ENCODE measurements at places on chromosomes 4 and X. TPM values are rescaled to one million over a fixed set of nuclear protein-coding genes. Genes with fewer than 3 reads are reported as not detected.

MAGEB1 gene
- not detected for total RNA-seq

CLDN34 gene
- 0.98 TPM for total RNA-seq

DNA sequence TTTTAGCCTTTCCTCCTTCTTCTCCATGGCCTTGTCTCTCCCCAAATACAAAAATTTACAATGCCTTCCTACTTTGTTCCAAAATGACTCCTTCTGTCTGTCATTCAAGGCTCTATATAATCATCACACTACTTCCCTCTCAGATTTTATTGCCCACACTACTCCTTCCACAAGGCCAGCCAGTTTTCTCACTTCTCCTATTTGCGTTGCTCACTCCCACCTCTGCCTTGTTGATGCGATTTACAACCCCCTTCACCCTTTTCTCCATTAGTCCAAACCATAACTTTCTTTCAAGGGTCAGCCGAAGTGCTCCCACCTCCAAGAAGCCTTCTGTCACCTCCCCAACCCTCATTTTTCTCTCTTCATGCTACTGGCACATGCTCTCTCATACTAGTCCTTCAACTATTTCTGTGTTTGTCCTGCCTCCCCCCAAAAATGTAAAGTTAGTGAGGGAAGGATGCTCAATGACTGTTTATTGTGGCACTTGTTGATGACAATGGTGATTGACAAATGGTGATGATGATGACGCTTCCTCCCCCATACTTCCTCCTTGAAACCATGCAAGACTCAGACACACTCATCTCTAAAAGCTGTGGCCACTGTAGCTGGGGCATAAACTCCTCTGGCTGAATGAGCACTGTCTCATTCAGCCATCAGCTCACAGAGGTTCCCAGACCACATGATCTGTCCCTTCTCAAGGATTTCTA is 2.7 kb upstream of the XKRX start:
- no peak for DNase-seq

DNA sequence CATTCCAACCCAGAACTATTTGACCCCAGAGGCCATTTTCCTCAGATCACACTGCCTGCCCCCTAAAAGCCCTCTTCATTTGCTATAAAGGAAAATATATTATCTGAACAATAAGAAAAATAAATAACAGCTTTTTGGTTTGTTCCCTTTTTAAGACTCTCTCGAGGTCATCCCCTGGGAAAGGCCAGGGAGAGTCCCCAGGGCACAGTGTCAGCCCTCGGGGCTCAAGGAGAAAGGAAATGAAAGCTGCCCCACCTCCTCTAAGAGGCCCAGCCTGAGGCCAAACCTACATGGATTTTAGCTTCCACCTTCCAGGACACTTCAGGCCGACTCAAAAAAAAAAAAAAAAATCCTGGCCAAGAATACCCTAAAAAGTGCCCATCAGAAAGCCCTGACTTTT is 97.6 kb downstream of the SH3KBP1 start:
- DNase-seq = no peak

GRCh38 chrX:121165930-121166359 is 118.5 kb downstream of the GLUD2 start:
- no peak for DNase-seq

- no peak for DNase-seq
Observed at GRCh38 chrX:151004085-151004484, 20.9 kb downstream of the HMGB3 start.

All from breast epithelium (tissue), 4 donors.